ENCODE measurements at places on chromosomes 7 and 10.

- DNase-seq = no peak
These were observed 82.7 kb downstream of the REEP3 start for GRCh38 chr10:63603709-63604445.

DNA sequence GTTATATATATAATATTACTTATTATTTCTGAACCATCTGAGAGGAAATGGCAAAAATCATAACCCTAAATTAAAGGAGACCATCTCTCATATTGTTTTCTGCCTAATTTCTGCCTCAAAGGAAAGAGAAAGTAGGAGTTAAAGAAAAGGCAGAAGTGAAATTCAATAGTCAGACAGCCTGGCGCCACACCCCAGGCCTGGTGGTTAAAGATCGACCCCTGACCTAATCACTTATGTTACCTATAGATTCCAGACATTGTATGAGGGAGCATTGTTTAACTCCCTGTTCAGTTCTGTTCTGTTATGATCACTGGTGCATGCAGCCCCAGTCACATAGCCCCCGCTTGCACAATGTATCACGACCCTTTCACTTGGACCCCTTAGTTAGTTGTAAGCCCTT, 24.9 kb upstream of the CHST3 start:
- DNase-seq = no peak

GRCh38 chr10:58087896-58088295, 179.8 kb downstream of the IPMK start:
- DNase-seq = no peak

DNA sequence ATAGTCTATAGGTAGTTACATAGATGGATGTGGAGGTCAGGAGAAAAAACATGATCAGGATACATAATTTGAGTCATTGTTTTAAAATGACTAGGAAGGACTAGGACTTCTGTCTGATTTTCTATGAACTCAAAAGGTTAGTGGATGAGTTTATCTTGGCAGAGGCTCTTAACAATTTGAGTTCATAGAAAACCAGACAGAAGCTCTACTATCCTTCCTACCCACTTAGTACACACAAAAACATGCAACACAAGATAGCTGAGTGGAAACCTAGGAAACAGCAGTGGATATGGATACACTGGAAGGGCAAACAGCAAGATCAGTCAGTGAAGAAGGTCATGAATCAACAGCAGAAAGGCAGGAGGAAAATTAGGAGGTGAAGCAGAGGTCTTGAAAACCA, 84.6 kb downstream of the VPS50 start:
- DNase-seq = no peak

DNA sequence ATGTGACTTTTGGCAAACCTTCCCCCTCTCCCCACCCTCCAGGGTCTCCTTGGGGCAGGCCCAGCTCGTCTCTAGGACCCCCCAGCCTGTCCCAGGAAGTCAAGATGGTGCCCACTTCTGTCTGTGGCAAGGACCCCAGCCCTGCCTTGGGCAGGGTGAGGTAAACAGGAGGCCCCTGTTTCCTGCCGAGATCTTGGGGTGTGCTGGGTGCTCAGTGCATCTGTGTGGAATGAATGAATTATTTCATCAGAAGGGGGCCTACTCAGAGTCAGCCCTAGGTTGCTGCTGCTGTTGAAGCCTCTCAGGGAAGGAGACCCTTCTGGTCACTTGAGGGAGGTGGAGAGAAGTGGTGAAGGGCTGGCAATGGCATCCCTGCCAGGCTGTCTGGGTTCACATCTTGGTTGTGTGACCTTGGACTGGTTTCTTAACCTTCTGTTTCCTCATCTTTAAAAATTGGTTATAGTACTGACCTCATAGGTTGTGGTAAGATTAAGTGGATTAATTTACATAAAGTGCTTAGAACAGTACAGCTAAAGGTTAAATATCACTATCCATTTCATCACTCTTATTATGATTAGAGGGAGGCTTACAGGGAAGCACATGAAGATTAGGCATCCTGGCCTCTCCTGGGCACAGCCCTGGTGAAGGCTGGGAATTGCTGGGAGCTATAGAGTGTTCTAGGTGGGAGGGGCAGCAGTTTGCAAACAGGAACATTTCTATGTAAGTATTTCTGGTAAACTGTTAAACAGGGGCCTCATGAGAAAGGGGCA, 67.7 kb downstream of the ZMIZ1 start:
- no peak for DNase-seq

- DNase-seq = no peak
These were observed 331.4 kb downstream of the PTPRN2 start for GRCh38 chr7:158256091-158256816.

All from activated CD4-positive, alpha-beta T cell treated with anti-CD3 and anti-CD28 coated beads for 48 hours (primary cell).